ENCODE measurements at places on chromosomes 3 and 15.

GRCh38 chr3:186208296-186208989 is 99.6 kb upstream of the ETV5 start:
- DNase-seq: no peak

- DNase-seq: no peak
These were observed 44.4 kb upstream of the FAN1 start for GRCh38 chr15:30859091-30859874.

DNA sequence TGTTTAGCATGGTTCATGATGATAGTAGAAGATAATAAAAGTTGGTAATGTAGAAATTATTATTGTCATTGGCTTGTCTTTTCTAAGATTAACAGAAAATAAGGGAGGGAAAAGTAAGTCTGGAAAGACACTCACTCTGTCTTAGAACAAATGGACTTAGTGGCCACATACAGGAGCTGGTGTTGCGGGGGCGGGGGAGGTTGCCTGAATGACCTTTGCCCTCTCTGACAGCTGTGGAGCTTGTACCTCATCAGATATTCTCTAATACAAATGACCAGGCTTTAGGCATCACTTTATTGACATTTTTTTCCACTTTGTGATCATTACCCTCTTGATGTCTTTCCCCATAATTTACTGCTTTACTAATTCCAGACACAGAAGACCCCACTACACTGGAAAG is 5.9 kb downstream of the TAGLN3 start:
- DNase-seq: no peak

GRCh38 chr15:36814708-36815107 is 235.3 kb downstream of the CDIN1 start:
- no peak for DNase-seq

DNA sequence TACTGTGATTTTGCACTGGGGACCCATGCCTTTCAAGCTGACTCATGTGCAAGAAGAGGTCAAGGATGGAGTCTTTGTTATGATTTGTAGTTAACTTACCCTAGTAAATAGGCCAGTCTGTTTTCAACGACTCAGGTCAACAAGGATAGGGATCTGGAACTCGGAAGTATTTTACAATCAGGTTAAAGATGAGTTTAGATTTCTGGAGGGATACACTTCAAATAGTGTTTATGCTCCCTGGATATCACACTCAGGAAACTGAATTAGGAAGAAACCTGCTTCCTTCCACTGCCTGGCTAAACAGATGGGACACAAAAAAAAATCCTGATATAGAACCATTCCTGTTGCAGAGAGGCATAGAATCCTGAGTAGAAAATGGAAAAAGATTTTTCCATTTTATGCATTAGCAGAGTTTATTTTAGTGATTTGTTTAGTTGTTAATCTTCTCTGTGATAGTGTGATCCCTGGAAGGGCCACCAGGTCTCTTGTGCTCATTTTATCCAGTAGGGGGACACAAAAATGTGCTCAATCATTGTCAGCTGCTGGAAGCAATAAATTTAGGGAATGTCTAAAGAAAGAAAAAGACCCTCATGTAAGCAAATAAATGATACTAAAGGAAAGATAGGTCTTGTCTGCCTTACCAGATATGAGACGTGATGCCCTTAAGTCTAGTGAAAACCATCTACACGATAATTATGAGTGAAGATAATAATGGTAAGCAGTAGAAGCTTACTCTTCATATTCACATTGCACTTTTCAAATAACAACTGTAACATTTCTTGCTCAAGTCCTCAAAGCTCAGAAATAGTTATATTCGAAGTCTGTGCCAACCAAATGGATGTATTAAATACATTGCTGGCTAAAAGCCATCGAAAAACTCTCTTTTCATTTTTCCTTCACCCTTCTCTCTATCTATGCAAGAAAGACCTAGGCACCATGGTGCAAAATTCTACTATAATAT is 452.1 kb upstream of the KCNMB2 start:
- DNase-seq: no peak

GRCh38 chr3:40387001-40387894 is at the start of gene ENTPD3:
TSS of gene ENTPD3 (plus strand) at chr3:40387184. CDS start at chr3:40388058, 874 bp downstream.
- no peak for DNase-seq

GRCh38 chr3:56361731-56362130 is 106.5 kb downstream of the ERC2 start:
- DNase-seq: no peak

- no peak for DNase-seq
These were observed 23.9 kb upstream of the SLTM start for GRCh38 chr15:58957101-58957973.

DNA sequence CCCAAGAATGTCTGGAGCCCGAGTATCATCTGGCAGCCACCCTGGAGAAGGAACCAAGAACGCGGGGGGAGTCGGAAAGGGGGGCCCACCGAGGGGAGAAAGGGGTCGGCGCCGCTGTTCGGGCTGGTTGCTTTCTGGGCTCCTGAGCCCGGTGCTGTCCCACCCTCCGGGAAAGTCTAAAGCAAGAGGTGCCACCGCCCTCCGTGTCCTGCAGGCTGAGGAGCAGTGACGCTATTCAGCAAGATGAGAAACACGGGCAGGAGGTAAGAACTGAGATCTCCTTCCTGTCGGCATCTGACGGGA is 234.8 kb downstream of the XXYLT1 start:
- DNase-seq: no peak

DNA sequence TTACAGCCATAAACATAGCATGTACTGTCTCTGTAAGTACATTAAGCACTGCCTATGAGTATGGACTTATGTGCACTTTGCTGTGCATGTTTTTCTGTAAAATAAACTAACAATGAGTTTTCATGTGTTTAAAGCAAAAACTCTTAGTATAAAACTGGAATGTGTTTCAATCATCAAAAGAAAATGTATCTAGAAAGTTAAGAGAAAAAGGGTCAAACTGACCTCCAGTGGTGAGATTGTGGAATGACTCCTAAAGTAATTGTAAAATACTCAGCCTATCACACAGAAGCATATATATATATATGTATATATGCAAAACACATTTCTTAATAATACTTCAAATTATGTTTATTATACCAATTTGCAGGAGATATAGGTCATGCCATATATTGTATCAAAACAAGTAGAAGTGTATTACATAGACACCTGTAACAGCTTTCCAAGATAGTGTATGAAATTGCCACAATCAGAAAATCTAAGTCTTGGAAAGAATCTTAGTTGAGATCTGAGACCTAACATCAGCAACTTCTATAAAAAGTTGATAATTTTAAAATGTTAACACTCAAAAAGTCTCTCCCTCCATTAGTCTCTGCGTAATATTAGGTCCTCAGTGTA is 199.6 kb downstream of the FMN1 start:
- no peak for DNase-seq

- no peak for DNase-seq
These were observed 101.8 kb upstream of the LIPC start for GRCh38 chr15:58329781-58330671.

- no peak for DNase-seq
These were observed 78.1 kb downstream of the LRRFIP2 start for GRCh38 chr3:37096288-37096687.

DNA sequence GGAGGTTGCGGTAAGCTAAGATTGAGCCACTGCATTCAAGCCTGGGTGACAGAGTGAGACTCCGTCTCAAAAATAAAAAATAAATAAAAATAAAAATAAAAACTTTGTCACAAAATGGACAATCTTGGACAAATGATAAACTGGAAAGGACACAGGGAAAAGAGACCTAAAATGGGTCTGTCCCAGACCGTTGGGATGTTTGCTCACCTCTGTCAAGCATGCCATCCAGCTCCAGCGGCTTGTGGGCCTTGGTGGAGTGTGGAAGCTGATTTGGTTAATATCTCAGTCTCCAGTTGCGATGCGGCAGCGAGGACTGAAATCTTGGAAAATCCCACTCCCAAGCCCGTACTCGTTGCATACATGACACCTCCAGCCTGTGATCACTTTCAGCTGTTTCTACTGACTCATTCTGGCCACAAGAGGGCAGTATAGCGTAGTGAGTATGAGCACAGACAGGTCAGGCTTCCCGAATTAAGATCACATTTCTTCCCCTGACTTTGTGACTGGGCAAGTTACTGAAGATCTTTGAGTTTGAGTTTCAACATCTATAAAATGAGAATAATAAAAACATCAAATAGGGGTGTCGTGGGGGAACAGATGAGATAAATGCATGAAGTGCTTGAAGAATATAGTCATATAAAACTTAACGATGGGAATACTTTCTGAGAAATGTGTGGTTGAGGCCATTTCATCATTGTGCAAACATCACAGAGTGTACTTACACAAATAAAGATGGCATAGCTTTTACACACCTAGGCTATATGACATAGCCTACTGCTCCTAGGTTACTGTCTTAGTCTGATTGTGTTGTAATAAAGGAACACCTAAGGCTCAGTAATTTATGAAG is 19.6 kb upstream of the MOBP start:
- DNase-seq: peak; percentile 20

- no peak for DNase-seq
These were observed 27.4 kb upstream of the BOC start for GRCh38 chr3:113183748-113184661.

DNA sequence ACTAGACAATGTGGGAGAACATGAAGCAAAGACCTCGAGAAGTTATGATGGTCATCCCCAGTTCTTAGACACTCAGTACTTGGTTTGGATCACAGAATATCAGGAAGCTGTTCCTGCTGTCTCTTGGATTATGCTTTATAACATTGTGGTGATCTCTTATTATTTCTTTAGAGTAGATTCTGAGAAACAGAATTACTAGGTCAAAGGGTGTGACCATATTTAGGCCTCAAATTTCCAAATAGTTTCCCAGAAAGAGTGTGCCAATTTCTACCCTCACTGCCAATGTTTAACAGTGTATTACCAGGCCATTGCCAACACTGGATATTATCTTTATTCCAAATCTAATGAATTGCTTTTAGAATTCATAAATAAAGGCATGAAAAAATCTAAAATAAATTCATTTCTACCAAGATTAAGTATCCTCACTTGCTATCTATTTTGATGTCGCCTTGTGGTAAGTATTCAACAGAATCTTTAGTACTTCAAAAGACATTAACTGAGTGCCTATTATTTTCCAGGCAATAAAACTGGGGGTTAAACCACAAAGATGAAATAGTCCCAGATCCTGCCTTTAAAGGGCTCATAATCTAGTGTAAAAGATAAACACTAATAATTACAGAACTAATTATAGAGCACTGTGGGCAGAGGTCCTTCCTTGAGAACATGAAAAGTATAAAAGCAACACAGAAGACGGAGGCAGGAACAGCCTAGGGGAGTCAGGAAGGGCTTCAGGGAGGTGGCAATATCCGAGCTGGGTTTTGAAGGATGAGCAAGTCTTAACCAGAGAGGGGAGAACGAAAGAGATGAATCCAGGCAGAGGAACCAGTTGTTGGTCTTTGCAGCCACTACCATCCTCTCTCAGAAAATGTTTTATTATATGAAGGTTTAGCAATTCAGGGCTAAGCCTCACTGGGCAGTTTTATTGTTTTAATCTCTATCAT is 86.8 kb downstream of the IGF2BP2 start:
- no peak for DNase-seq

DNA sequence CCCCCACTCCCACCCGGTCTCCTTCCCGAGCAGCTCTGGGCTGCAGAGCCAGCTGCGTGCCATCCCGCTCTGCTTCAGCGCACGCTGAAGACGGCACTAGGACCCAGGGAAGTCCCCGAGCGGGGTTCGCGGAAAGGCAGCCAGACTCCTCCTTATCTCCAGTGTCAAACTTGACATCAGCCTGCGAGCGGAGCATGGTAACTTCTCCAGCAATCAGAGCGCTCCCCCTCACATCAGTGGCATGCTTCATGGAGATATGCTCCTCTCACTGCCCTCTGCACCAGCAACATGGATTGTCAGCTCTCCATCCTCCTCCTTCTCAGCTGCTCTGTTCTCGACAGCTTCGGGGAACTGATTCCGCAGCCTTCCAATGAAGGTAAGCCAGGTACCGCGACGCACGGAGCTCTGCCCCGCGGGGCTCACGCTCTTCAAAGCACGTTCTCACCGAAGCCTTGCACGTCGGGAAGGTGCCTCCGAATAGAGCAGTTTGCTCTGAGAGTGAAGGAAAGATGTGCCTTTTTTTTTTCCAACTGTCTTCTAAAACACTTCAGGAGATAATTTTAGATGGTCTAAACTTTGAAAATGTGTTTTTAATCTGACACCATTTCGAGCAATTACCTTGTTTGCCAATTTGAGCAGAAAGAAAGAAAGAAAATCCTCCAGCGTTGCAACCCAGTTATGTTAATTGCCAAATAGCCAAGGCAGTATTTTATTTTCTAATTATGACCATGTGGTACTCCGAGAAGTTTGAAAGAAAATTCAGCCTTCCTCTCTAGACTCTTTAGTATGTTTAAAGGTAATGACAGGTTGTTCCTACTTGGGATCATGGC is at the start of gene EPHA3:
EPHA3 (plus strand) TSS at position 161 of the 830 bp plus-strand sequence; CDS start at position 289, 128 bp downstream.
- no peak for DNase-seq

DNA sequence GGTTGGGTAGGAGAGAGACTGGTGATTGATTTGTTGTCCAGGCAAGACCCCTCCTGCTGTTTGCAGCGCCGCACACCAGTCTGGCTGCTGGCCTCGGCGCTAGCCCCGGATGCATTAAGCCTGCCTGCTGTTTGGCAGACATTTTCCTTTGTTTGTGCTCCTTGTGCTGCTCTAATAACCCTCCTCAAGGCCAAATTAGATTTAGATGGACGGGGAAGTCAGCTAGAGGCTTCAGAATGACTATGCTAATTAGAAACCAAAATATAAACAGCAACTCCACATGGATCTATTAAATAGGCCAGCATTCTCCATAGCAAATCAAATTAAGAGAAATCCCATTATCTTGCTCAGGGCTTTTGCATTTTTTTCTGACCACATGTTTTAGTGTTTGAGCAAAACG is 445.2 kb downstream of the SQOR start:
- DNase-seq: no peak

- no peak for DNase-seq
These were observed 5.8 kb upstream of the SLC6A20 start for GRCh38 chr3:45802146-45802545.

- no peak for DNase-seq
These were observed 4.2 kb upstream of the CHL1 start for GRCh38 chr3:192215-192929.

GRCh38 chr3:71031914-71032521 is 551.5 kb downstream of the FOXP1 start:
- no peak for DNase-seq

DNA sequence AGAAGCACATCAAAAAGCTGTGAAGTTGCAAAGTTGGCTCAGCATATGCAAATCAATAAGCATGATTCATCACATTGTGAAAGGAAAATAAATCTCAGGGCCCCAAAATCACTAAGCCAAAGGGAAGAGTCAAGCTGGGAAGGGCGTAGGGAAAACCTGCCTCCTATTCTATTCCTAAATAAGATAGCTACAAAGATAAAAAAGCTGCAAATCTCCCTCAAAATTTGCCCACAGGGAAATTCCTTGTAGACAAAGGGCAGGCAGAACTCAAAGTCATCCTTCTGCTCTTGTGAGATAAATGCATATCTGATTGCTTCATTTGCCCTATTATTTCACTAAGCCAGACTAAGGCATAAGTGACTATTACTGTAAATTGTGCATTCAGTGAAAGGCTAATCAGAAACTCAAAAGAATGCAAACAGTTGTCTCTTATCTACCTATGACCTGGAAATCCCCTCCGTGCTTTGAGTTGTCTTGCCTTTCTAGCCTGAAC is 30.5 kb upstream of the CCNL1 start:
- no peak for DNase-seq
